ENCODE measurements at places on chromosomes 16 and 17. TPM values are rescaled to one million over a fixed set of nuclear protein-coding genes. Genes with fewer than 3 reads are reported as not detected.

DNA sequence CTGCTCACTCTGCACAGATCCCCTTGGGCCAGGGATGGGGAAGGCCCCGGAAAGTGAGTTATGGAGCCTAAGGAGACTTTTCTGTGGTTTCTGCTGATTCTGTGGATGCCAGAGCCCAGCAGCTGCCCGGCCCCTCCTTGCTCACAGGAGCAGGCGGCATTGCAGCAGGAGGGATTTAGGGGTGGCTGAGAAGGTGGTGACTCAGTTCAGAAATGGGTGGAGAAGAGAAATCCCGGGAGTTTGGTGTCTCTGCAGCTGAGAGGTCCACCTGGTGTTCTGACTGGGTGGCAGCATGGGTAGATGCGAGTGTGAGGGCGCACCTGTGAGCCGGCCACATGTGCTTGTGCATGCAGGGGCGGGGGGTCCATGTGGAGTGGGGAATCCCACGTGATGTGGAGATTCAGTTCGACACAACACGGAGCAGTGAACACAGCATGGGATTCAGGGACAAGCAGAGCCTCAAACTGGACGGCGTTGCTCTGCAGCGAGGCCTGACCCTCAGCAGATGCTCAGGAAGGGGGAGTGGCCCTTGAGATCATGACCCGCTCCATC lies 16.0 kb upstream of the SPPL2C start:
- no peaks in the 10 kb centered on the region for H3K4me1 ChIP-seq
- peaks cover 11% of the 10 kb centered on the region for H3K27me3 ChIP-seq
- no peak for DNase-seq
- H3K36me3 ChIP-seq: no peaks in the 10 kb centered on the region
- H3K4me3 ChIP-seq: no peak overlapping the region

NPIPA5 gene
- total RNA-seq: 12.3 TPM

DNA sequence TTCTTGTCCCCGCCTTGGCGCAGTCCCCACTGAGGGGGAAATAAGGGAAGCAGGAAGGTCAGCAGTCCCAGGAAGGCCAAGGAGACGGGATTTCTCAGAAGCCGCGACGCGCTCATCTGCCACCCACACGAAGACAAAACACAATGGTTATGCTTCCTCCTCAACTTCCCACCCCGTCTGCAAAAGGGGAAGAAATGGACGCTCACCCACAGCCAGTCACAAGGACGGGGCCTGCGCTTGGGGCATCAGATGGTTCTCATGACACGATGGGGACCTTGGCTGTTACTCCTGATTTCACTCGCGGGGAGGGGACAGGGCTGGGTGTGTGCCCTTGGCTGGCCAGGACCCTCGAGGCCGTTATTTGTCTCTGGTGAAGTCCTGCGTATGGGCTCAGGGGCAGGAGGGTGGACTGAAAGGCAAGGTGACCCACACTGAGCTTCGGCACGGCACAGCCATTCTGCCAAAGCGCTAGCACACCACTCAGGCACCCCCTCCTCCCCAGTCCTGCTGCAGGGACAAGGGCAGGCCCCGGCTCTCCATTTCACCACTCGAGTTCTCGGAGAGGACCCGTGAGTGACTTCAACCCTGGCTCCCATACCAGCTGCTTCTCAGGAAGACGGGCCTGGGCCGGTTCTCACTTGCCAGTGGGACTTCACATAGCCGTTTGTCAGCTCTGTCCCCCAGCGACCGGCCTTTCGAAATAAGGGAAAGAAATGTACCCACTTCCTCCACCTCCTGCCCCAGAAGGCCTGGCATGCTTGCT lies 84.5 kb downstream of the ABR start:
- H3K36me3 ChIP-seq: peaks cover 51% of the 10 kb centered on the region
- peak; percentile 88 for DNase-seq
- H3K27ac ChIP-seq: peak overlapping the region; percentile 88
- no peak overlapping the region for H3K4me3 ChIP-seq
- no peaks in the 10 kb centered on the region for H3K27me3 ChIP-seq
- peaks cover 60% of the 10 kb centered on the region for H3K4me1 ChIP-seq

NPLOC4 gene
- total RNA-seq: 69.6 TPM

GRCh38 chr16:78929841-78930240 lies 670.7 kb downstream of the MAF start:
- no peak overlapping the region for H3K4me3 ChIP-seq
- H3K27ac ChIP-seq: no peak overlapping the region
- H3K4me1 ChIP-seq: no peaks in the 10 kb centered on the region
- H3K27me3 ChIP-seq: no peaks in the 10 kb centered on the region

DNA sequence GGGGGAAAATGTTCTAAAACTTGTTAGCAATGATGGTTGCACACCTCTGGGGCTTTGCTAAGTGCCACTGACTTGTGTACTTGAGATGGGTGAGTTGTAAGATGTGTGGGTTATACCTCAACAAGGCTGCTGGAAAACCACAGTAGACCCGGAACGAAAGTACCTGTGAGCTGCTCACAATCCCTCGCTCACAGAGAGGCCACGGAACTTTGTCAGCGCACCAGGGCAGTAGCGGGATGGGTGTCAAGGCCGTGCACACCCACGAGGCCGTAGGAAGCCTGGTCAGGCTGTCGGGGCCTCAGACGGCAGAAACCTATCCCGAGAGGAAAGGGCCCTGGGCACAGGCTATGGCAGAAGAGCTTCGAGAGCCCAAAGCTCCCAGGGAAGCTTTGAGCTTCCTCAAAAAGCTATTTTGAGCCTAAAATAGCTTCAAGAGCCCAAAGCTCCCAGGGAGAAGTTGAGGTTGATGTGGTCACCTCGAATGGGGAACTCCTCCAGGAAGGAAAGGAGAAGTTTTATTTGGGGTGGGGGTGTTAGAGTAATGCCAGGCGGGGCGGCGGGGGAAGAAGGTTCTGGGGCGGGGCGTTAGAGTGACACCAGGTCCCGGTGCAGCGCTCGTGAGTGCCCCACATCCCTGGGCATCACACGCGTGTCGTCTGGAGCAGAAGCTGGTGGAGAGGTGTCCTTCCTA lies 19.0 kb downstream of the CBFA2T3 start:
- H3K4me3 ChIP-seq: peak overlapping the region; percentile 15
- H3K27me3 ChIP-seq: peaks cover 4% of the 10 kb centered on the region
- DNase-seq: peak; percentile 77
- H3K4me1 ChIP-seq: peaks cover 19% of the 10 kb centered on the region
- no peaks in the 10 kb centered on the region for H3K36me3 ChIP-seq

GRCh38 chr17:17816240-17816814 lies 20.5 kb downstream of the SREBF1 start:
- no peak for DNase-seq
- H3K4me3 ChIP-seq: no peak overlapping the region
- H3K27ac ChIP-seq: no peak overlapping the region
- H3K36me3 ChIP-seq: peaks cover 76% of the 10 kb centered on the region
- H3K4me1 ChIP-seq: peaks cover 47% of the 10 kb centered on the region

SLC5A11 gene
- 0.27 TPM for total RNA-seq

DNA sequence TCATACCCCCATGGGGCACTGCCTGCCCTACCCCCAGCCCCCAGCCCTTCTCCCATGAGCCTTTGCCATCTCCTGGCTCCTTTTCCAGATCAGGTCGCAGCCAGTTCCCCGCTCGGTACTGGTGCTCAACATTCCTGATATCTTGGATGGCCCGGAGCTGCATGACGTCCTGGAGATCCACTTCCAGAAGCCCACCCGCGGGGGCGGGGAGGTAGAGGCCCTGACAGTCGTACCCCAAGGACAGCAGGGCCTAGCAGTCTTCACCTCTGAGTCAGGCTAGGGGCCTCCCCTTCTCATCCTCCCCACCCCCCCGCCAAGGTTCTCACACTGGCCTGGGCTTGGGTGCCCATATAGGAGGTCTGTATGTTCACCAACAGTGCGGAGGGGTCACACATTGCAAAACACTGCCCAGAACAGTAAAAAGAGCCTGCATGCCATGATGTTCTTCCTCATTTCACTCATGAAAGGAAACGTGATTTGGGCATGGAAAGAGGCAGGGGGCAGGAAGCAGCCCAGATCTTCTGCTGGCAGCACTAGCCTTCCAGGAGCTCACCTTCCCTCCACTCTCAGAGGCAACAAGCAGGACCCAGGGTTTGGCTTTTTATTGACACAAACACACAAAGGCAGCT lies 7.5 kb downstream of the IFI35 start:
- H3K36me3 ChIP-seq: peaks cover 79% of the 10 kb centered on the region
- H3K27me3 ChIP-seq: no peaks in the 10 kb centered on the region
- H3K4me1 ChIP-seq: peaks cover 72% of the 10 kb centered on the region
- H3K4me3 ChIP-seq: no peak overlapping the region
- peak overlapping the region; percentile 49 for H3K27ac ChIP-seq

GRCh38 chr17:77145224-77145611 lies 4.4 kb downstream of the SEC14L1 start:
- peaks cover 55% of the 10 kb centered on the region for H3K36me3 ChIP-seq
- peak overlapping the region; percentile 39 for H3K4me3 ChIP-seq
- no peaks in the 10 kb centered on the region for H3K27me3 ChIP-seq
- no peak for DNase-seq
- peaks cover 68% of the 10 kb centered on the region for H3K4me1 ChIP-seq
- peak overlapping the region; percentile 88 for H3K27ac ChIP-seq

GRCh38 chr17:82257473-82257872 lies 16.0 kb downstream of the CSNK1D start:
- H3K36me3 ChIP-seq: peaks cover 81% of the 10 kb centered on the region
- no peak overlapping the region for H3K27ac ChIP-seq
- no peaks in the 10 kb centered on the region for H3K27me3 ChIP-seq
- H3K4me3 ChIP-seq: no peak overlapping the region
- peaks cover 8% of the 10 kb centered on the region for H3K4me1 ChIP-seq

DNA sequence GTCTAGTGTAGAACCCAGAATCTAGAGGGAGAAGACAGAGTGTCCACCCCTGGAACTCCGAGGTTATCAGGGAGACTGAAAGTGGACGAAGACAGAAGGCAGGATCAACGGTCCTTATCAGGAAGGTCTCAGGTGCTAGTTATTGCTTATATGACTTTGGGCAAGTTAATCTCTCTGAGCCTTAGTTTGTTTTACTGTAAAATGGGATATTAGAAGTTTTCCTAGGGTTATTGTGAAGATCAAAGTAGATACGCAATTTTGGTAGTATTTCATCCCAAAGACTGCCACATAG lies 1.2 kb downstream of the RNF167 start:
- peak overlapping the region; percentile 97 for H3K4me3 ChIP-seq
- peak overlapping the region; percentile 90 for H3K27ac ChIP-seq
- DNase-seq: no peak
- peaks cover 65% of the 10 kb centered on the region for H3K4me1 ChIP-seq
- peaks cover 68% of the 10 kb centered on the region for H3K36me3 ChIP-seq

DNA sequence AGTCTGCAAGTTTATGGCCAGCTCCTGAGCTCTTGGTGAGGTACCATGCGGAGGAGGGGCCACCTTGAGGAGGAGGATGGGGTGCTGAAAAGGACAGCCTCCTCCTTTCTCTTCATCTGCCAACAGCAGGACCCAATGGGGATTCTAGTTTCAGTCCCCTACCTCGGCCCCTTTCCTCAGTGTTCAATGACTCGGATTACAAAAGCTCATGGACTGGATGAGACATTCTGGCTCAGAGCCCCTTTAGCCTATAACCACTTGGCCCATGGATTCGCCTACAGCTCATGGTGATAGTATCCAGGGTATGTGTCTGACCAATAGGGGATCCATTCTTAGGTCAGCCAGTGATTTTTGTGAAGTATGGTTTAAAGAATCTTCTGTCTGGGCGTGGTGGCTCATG lies 8.5 kb upstream of the PIK3R6 start:
- no peak overlapping the region for H3K27ac ChIP-seq
- peaks cover 5% of the 10 kb centered on the region for H3K4me1 ChIP-seq
- peaks cover 10% of the 10 kb centered on the region for H3K36me3 ChIP-seq

GRCh38 chr17:65876985-65877384 lies 314.9 kb downstream of the CEP112 start:
- DNase-seq: no peak
- H3K27ac ChIP-seq: no peak overlapping the region
- no peak overlapping the region for H3K4me3 ChIP-seq
- H3K4me1 ChIP-seq: no peaks in the 10 kb centered on the region

- H3K27me3 ChIP-seq: no peaks in the 10 kb centered on the region
- no peak overlapping the region for H3K27ac ChIP-seq
- no peaks in the 10 kb centered on the region for H3K36me3 ChIP-seq
- no peak for DNase-seq
Observed at GRCh38 chr16:81967358-81967757, 43.9 kb downstream of the SDR42E1 start.

TAOK1 gene
- total RNA-seq: 70.6 TPM
